ENCODE measurements at places on chromosomes 5 and 9.

GRCh38 chr5:33688526-33688925 is 203.3 kb downstream of the ADAMTS12 start:
- no peak for DNase-seq

DNA sequence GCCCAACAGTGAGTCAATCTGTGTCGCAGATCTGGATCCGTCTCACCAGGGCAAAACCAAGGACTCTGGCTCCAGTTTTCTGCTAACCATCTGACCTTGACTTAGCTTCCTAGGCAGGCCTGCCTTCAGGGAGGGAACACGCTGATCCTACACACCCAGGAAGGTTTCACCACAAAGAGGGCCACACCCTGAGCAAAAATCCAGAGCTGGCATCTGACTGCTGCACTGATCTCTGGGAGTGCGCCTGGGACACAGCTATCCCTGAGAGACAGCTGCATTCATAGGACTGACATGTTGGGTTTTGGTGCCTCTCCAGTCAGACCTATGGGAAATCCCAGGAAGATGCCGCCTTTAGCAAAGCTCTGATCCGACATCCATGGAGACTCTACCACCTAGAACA is 47.5 kb downstream of the CDK5RAP2 start:
- DNase-seq, result no peak

- DNase-seq, result no peak
Observed at GRCh38 chr5:168479166-168479565, 7.1 kb upstream of the RARS1 start.

- DNase-seq, result no peak
Observed at GRCh38 chr9:34163434-34163833, 15.4 kb upstream of the UBAP1 start.

- DNase-seq, result peak; percentile 62
Observed at GRCh38 chr5:171984748-171985419, 21.6 kb downstream of the FBXW11 start.

DNA sequence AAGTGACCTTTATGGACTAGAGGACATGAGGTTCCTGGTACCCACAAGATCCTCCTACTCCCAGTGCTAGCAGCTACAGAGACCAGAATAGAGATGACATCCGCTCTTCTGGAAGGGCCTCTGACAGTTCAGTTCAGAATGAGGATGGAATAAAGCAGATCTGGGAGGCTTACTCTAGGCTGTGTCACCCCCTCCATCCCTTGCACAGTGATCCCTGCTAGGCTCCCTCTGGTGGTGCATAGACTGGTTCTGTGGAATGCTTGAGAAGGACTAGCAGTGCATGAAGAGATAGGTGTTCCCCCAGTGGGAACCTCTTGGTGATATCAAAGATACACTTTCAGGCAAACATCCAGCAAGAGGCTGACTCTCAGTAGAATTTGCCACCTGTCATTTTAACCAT is 83.0 kb downstream of the NPR3 start:
- DNase-seq, result no peak

DNA sequence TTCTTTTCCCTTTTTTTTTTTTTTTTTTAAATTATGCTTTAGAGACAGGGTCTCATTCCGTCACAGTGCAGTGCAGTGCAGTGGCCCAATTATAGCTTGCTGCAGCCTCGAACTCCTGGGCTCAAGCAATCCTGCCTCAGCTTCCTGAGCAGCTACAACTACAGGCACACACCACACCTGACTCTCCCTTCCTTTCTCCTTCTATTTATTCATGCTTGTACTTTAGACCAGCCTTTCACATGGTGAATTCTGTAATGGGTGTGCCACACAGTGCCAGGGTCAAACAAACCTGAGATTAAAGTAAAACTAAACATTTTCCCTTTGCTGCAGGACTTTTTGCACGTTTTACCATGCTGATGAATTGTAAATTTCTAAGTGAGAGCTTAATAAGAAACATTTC is 8.0 kb downstream of the SH3RF2 start:
- no peak for DNase-seq

- DNase-seq, result no peak
Observed at GRCh38 chr5:176955895-176956294, 50.7 kb downstream of the UIMC1 start.

DNA sequence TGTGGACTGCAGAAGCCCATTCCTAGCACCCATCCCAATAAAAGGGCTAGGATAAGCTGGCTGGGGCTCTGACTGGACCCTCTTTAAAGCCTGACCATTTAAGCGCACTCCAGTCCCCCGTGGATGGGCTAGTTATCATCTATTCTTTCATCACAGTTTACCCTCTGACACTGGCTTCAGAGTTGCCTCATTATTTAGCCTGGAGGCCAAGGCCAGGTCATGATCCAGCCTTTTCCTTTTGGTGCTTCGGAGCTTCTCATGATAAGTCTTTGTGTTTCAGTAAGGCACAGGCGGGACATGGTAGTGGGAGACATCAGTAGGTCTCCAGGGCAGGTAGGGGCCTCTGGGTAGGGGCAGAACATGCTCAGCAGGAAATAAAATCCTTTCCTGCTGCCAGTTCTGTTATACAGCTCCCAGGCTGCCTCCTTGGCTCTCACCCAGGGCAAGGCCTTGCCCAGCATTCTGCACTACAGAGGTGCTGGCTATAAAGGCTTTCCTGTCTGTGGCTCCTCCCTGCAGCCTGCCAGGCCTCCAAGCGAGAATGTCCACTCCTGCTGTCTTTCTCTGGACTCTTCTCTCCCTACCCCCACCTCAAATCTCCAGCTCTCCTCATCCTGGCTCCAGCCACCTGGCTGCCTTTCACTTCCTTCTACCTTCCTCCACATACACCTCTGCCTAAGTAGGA is 128.8 kb downstream of the FSTL4 start:
- no peak for DNase-seq

GRCh38 chr9:12185856-12186255 is 507.3 kb upstream of the TYRP1 start:
- no peak for DNase-seq

GRCh38 chr5:118185018-118185417 is 803.3 kb downstream of the DTWD2 start:
- DNase-seq, result no peak

DNA sequence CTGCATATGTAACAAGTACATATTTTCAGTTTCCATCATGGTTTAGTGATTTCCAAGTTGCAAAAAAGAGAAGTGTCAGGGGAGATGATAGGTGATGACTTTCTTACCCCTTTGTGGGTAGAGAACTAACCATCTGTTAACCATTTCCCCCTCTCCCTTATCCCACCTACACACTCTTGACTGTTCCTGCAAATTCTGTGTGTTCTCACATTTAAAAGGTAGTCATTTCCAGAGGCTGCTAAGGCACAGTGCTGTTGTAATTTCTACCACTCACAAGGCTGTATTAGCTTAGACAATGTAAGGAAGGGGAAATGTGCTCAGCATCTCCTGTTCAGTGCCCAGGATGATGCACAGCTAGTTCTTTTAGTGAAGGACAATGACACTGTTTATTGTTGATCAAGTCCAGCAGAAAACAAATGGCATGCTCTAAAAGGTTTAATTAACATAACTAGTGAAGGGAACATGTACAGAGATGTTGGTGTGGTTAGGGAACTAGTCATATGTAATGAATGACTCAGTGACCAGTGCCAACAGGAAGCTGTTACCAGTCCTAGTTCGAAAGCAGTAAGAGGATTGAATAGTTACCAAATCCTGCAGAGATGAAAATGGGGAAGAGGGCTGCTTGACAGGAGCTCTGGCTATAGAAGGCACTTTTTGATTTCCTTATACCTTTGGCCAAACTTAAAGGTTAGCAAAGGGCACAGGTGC is 165.1 kb downstream of the PLK2 start:
- DNase-seq, result no peak

GRCh38 chr9:93012963-93013855 is 45.3 kb upstream of the SUSD3 start:
- no peak for DNase-seq

GRCh38 chr5:10860645-10861422 is 99.8 kb upstream of the DAP start:
- DNase-seq, result no peak

- DNase-seq, result no peak
Observed at GRCh38 chr9:111294691-111295451, 35.2 kb downstream of the OR2K2 start.
